ENCODE measurements at places on chromosomes 1 and 21.

- peak; percentile 85 for DNase-seq
Observed at GRCh38 chr1:211323156-211324063, 3.2 kb upstream of the TRAF5 start.

DNA sequence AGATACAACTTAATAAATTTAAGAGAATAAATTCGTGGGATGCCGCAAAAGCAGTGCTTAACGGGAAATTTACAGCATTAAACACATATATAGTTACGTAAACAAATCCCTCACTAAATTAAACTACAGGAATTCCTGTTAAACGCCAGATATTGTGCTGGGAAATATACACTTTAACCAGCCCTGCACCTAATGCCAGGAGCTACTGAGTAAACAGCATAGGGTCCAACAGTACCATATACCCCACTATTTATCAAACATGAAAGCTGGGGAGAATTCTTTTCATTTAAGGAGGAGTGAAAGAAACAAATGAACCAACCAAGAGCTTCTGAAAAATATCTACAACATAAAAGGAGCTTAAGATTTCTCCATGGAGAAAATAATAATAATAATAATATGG lies 11.7 kb downstream of the FRRS1 start:
- no peak for DNase-seq

- peak; percentile 24 for DNase-seq
Observed at GRCh38 chr1:36342426-36343185, 19.2 kb upstream of the EVA1B start.

DNA sequence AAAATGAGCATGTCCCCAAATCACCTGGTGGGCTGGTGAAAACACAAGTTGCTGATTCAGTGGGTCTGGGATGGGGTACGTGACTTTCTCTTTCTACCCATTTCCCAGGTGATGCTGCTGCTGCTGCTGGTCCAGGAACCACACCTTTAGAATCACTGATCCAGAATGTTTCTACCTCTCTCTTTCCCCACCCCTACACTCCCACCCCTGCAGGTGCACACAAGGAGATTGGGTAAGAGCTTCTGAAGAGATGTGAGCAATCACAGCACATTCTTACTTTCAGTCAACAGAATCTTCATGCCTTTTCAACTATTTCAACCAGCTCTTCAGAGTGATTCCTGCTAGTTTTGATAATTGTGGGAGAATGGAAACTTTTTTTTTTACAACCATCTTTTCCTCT lies 130.9 kb downstream of the LMX1A start:
- DNase-seq, result no peak

GRCh38 chr1:53430779-53431178 lies 28.4 kb upstream of the DMRTB1 start:
- DNase-seq, result no peak

DNA sequence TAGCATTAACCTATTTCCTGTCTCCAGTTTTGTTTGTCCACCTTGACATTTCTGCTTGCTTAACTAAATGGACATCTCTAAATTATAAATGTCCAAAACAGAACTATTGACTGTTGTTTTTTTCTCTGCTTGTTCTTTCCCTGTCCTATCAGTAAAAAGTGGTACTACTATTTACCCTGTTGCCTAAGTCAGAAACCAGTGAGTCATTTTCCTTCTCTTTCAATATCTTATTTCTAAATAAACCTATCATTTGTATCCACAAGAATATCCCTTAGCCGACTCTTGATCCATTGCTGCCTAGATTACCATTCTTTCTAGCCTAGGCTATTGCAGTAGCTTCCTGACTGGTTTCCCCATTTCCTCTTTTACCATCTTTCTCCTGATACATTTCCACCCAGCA lies 22.5 kb downstream of the MIER1 start:
- DNase-seq, result no peak

DNA sequence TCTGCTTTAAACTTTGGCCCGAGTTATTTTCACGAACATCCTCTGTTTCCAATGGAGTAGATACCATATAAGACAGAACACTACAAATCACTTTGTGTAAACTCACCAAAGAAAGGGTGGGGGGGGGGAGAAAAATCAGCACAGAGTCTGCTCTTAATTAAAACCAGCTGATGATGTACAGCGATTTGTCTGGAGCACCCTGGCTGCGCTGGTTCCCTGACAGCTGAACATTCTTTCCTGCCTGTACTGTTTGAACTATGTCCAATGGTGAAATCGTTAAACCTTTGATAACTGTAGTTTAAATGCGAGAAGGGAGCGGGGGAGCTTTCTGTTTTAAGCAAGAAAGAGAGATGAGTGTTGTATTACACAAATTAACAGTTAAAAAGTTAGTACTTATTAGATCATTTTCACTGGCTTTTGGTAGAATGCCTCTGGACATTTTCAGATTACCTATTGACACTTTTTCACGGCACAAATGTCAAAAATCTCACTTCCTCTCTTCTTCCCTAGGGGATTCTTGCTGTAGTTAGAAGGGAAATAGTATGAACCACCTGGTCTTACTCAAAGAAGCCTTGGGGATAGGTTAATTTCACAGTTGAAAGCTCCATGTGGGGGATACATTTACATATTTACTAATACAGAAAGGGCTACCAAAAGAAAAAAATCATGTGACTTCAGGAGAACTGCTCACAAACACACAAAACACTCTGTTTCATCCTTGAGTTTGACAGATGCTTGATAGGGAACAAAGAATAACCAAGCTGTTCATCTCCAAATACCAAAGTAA lies 140.2 kb upstream of the RUNX1 start:
- DNase-seq, result no peak

DNA sequence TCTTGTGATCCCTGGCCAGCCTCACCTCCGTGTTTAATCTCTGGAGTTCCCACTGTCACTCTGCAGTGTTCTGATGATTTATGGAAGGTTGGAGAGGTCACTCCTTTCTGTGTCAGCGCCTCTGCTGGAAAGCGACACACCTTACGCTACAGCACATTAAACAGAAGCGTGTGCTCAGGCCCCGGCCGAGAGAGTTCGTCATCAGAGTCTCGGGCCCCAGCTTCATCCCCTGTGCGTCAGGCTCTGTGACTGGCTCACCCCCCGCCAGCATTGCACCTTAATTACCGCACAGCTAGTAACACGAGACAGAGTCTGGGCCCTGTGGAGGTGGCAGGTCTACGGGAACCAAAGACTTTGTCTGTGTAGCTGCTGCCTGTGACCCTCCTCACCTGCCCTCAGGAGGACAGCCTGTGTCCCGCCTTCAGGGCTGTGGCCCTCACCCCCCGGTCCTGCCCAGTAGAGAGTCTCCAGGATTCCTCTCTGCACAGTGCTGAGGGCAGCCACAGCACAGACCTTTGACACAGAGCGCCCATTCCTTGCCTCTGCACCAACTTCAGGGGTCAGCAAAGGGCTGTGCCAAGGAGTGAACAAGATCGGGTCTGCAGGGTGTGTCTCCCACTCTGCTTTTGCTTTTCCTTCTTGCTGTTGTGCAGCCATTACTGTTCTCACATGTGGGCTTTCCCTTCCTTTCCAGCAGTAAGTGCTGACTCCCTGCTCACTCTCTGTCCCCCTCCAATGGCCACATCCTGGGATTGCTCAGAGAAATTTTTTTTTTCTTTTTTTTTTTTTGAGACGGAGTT lies 157.6 kb downstream of the PGBD5 start:
- peak; percentile 74 for DNase-seq

- no peak for DNase-seq
Observed at GRCh38 chr1:172647110-172647564, 11.8 kb upstream of the FASLG start.

- no peak for DNase-seq
Observed at GRCh38 chr1:179177182-179177581, 52.3 kb downstream of the ABL2 start.

- DNase-seq, result no peak
Observed at GRCh38 chr1:245441689-245442088, 286.9 kb downstream of the KIF26B start.

- DNase-seq, result no peak
Observed at GRCh38 chr21:41962425-41962966, 8.7 kb upstream of the C2CD2 start.

- DNase-seq, result no peak
Observed at GRCh38 chr1:53619367-53620060, 119.5 kb downstream of the GLIS1 start.

- DNase-seq, result no peak
Observed at GRCh38 chr1:6419804-6420453, at the start of gene HES2. Gene HES2, minus strand, starts transcription at chr1:6419919. Its CDS starts 99 bp downstream, at chr1:6419820.

GRCh38 chr1:229951856-229952534 lies 115.0 kb upstream of the GALNT2 start:
- DNase-seq, result peak; percentile 83

DNA sequence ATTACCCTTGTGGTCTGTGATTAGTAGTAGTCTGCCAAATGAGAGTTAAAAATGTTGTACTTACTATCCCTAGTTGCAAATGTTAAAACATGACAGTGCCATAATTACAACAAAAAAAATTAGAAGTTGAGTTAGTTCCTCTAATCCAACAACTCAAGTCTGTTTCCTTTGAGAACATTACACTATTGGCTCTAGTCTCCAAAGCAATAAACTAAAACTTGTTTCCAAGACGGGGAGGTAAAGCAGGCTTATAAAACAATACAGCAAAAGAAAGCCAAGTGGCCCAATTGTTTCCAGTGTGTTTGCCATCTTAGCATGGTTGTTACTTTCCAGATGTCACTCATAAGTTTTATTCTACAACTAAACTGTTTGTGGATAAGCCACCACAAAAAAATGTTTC lies 11.6 kb downstream of the KYAT3 start:
- no peak for DNase-seq

- DNase-seq, result no peak
Observed at GRCh38 chr1:14894811-14895560, 258.6 kb upstream of the TMEM51 start.

DNA sequence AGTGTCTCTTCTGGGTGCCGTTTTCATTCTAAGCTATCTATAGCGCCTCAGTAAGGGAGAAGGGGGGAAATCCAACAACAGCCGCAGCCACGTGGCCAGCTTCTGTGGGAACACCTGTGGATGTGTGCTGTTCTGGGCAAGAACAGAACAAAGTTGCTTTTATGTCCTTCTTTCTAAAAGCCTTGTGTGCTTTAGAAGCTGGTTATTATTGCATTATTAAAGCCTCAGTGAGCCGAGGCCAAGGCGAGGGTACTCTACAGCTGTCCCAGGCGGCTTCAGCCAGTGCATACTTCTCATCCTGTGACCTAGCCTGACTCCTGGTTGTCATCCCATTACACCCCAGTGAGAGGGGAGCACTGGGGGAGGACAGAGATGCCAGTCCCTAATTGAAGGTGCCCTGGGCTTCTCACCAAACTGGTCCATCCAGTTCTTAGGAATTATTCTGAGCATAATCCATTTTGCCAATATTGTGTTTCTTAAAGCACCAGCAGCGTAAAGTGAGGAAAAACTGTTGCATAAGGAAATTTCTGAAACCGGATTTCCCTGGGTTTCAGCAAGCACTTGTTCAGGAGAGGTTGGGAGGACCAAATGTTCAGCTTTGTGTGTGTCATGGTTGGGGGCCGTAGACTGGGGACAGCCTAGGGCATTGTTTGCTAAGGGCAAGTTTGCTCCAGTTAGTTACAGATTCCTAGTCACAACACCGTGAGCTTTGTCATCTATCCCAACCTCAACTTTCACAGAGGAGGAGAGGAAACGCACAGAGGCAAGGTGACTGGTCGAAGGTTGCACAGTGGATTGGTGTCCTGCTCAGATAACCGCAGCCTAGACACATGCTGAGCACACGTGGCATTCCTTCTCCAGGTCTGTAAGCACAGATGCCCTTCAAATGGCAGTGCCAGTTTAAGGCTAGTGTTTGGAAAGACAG lies 61.0 kb upstream of the ATP1A1 start:
- DNase-seq, result no peak

DNA sequence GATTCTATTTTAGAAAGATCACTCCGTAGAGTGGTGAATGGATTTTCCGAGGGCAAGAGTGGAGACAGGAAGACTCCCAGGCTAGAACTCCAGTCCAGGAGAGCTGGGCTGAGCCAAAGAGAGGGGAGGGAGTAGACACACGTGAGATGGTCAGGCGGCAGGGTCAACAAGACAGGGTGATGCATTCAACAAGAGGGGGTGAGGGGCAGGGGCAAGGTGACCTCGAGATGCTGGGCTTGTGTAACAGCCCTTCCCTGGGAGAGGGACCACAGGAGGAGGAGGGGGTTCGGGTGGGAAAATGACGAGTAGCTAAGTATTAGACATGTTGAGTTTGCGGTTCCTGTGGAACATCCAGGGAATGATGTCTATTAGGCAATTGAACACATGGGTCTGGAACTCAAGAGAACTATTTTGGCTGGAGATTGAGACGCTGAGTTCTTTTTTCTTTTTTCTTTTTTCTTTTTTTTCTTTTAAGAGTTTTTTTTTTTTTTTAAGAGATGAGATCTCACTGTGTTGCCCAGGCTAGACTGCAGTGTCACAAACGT lies 13.3 kb downstream of the RSPO1 start:
- DNase-seq, result no peak

DNA sequence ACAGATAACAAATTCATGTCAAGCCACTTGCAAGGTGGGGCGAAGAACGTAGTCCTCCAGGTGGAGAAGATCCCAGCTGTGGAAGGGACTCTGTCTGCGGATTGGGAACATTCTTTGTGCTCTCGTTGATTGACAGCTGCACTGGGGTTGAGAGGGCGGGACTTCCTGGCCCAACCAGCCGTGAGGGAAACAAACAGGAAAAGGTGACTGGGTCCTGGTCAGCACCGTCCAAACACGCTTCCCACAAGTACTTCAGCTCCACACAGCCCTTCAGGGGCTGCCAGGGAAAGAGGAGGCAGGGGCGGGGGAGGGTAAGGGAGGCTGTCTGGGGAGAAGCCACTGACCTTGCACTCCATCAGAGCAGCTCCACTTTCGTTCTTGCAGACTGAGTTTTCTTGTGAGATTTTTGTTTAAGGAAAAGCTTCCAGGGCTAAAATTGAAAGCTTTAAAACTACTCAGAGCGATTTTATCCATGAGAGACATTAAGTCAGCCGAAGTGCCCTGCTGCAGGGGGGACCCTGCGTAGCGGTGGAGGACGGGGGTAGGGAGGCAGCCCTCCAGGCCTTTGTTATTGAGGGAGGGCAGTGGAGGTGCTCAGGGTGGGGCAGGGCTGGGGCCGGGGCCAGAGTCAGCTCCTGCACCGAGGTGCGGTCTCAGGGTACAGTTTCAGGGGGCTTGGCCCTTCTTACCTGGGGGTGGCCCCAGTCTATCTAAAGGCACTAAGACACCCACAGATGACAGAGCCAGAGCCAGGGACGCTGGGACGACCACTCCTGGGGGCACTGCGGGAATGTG lies 21.6 kb upstream of the STUM start:
- no peak for DNase-seq

GRCh38 chr1:67735206-67735605 lies 50.2 kb downstream of the GADD45A start:
- DNase-seq, result peak; percentile 53

GRCh38 chr21:41133874-41134522 lies 34.0 kb upstream of the BACE2 start:
- peak; percentile 53 for DNase-seq

DNA sequence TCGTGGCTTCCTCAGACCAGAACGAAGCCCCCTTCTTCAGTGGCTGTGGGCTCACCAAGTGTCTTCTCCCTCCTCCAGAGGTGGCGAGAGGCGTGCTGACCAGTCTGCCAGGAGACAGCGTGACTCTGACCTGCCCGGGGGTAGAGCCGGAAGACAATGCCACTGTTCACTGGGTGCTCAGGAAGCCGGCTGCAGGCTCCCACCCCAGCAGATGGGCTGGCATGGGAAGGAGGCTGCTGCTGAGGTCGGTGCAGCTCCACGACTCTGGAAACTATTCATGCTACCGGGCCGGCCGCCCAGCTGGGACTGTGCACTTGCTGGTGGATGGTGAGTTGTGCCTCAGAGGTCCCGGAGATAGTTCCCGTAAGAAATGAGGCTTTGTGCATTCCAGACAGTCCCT lies 24.0 kb downstream of the IL6R start:
- no peak for DNase-seq
